ENCODE measurements at places on chromosomes 2 and 18.

GRCh38 chr2:96866586-96866985, 3.3 kb downstream of the SEMA4C start:
- no peak for DNase-seq

DNA sequence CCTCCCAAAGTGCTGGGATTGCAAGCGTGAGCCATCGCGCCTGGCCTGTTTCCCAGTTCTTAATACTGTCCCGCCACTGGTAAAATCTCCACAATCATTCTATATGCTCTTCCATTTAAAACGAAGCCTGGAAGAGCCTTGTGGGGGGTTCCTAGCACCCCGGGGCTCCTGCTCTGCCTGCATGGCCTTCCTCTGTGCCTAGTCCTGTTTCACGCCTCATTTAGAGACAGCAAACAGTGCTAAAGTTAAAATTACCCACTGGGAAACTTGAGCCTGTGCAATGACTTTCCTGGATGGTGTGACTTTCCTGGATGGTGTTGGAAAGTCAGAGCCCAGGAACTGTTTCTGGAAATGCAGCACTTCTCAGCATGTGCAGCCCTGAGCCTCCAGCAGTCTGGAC, 55.0 kb downstream of the INPP5D start:
- no peak for DNase-seq

- DNase-seq = no peak
Observed at GRCh38 chr18:55018602-55019001, 59.3 kb upstream of the CCDC68 start.

- DNase-seq = peak; percentile 24
Observed at GRCh38 chr2:174247474-174248186, 702 bp downstream of the OLA1 start.

DNA sequence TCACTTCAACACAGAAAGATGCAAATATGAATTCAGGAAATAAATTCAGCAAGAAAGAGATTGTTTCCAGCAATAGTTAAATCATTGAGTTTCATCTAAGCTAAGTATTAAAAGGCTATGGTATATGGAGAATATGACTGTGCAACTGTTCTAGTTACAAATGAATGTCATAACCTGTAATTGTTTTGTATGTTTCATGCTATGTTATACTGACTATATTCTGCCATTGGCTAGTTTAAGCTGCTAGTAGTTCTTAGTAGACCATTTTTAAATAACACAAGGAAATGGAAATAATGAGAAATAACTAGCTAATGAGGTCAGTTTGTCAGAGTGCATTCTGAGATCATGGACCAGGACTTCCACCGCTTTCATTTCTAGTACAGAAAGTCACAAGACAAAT, 1154.9 kb upstream of the TMEFF2 start:
- no peak for DNase-seq

All from Daoy (cell line).